ENCODE measurements at places on chromosomes 7 and 10. TPM values are rescaled to one million over a fixed set of nuclear protein-coding genes. Genes with fewer than 3 reads are reported as not detected.

- H3K36me3 ChIP-seq: no peaks in the 10 kb centered on the region
- no peak overlapping the region for H3K4me3 ChIP-seq
- DNase-seq: no peak
- no peaks in the 10 kb centered on the region for H3K4me1 ChIP-seq
Observed at GRCh38 chr7:80284855-80285254, 150.2 kb downstream of the GNAI1 start.

DNA sequence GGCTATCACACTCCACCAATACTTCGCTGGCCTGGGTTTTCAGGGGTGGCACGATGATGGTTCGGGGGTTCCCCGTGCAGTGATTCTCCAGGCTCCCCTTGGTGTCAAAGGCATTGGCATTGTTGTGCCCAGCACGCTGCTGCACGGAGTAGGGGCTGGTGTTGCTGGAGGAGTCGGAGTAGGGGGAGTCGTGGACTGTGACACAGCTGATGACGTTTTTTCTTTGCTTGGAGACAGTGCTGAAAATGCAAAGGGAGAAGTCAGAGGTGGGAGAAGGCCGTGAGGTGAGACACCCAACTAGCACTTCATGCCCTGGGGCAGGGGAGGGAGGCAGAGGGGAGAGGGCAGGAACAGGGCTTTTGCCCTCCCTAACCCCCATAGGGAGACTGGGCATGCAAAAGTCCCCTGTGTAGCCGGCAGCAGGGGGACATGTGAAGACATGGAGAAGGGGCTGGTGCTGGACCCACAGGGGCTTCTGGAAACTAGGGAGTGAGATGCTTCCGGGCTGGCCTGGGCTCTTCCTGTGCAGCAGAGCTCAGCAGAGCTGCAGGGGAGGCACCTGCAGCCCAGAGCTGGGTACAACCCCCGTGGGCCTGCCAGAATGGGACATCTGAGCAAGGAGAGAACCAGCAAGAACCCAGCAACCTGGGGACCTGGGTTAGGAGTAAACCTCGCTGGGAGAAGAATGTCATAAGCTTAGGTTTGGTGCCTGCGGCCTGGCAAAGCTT lies 60.5 kb downstream of the CLEC2L start:
- no peak for DNase-seq
- H3K27me3 ChIP-seq: no peaks in the 10 kb centered on the region
- no peaks in the 10 kb centered on the region for H3K36me3 ChIP-seq
- H3K4me3 ChIP-seq: no peak overlapping the region

- no peak for DNase-seq
- no peaks in the 10 kb centered on the region for H3K27me3 ChIP-seq
- no peak overlapping the region for H3K4me3 ChIP-seq
- no peaks in the 10 kb centered on the region for H3K36me3 ChIP-seq
- H3K27ac ChIP-seq: no peak overlapping the region
Observed at GRCh38 chr7:1169409-1170368, 9.7 kb upstream of the ZFAND2A start.

DNA sequence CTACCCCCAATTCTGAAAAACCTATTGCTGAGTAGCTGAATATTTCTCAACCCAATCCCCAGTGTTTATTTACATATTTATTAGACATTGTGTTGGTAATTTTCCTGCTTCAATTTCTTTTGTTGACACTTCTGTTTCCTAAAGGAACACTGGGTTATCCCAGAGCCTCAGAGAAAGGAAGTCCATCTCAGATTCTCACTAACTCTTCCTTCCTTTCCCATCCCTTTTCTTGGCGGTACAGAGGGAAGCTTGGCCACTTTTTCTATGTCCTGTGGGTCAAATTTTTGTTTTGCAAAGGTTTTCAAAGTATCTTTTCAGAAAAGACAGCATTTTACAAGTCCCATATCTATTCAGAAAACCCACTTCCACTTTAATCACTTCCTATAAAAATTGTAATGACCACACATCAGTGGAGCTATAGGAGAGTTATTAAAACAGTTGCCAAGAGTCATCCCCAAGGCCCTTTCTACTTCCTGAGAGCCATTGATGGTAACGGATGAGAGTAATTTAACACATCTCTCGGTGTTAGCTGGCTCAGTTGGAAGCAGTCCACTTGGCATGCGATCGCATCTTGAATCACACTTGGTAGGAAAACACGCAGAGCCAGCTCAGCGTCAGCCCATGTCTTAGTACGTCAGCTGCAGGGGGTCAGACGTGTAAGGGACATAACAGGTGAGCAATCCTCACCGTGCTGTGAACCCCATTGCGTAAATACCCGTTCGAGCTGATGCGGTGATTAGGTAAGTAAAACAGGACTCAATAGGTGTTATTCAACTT lies 231.1 kb upstream of the ADARB2 start:
- no peaks in the 10 kb centered on the region for H3K27me3 ChIP-seq
- H3K4me1 ChIP-seq: no peaks in the 10 kb centered on the region
- H3K4me3 ChIP-seq: no peak overlapping the region
- H3K36me3 ChIP-seq: no peaks in the 10 kb centered on the region

- no peaks in the 10 kb centered on the region for H3K4me1 ChIP-seq
- no peak overlapping the region for H3K27ac ChIP-seq
- H3K27me3 ChIP-seq: no peaks in the 10 kb centered on the region
- H3K4me3 ChIP-seq: no peak overlapping the region
Observed at GRCh38 chr10:89159761-89160160, 47.4 kb downstream of the CH25H start.

DNA sequence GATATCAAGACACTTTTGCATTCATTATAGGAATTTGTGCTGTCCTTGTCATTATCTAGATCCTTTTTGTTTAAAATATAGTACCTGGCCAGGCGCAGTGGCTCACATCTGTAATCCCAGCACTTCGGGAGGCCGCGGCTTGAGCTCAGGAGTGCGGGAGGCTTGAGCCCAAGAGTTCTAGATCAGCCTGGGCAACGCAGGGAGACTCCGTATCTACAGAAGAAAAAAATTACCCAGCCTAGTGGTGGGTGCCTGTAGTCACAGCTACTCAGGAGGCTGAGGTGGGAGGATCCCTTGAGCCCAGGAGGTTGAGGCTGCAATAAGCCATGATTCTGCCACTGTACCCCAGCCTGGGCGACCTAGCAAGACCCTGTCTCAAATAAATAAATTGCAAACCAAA lies 621 bp upstream of the MORN4 start:
- DNase-seq: no peak
- H3K4me1 ChIP-seq: no peaks in the 10 kb centered on the region
- no peak overlapping the region for H3K4me3 ChIP-seq
- H3K36me3 ChIP-seq: no peaks in the 10 kb centered on the region

DNA sequence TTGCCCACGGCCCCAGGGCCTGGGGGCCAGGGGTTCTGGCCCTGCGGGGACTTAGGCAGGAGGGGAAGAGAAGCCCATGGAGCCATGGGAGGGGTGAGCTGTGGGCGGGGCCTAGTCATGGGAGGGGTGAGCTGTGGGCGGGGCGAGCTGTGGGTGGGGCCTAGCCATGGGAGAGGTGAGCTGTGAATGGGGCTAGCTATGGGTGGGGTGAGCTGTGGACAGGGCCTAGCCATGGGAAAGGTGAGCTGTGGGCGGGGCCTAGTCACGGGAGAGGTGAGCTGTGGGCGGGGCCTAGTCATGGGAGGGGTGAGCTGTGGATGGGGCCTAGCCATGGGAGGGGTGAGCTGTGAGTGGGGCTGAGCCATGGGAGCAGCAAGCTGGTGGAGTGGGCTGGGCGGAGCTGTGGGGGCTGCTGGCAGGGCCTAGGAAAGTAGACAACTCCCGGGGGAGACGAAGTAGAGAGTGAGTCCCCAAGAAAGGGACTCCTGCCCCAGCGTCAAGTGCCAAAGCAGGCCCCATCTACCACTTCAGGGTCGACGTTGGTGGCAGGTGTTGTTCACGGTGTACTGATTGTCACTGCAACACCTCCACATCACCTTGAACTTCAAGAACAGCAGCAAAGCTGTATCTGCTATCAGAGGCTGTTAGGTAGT lies 19.2 kb upstream of the TTYH3 start:
- H3K27me3 ChIP-seq: no peaks in the 10 kb centered on the region
- H3K27ac ChIP-seq: no peak overlapping the region
- H3K36me3 ChIP-seq: no peaks in the 10 kb centered on the region
- DNase-seq: no peak
- no peak overlapping the region for H3K4me3 ChIP-seq

DNA sequence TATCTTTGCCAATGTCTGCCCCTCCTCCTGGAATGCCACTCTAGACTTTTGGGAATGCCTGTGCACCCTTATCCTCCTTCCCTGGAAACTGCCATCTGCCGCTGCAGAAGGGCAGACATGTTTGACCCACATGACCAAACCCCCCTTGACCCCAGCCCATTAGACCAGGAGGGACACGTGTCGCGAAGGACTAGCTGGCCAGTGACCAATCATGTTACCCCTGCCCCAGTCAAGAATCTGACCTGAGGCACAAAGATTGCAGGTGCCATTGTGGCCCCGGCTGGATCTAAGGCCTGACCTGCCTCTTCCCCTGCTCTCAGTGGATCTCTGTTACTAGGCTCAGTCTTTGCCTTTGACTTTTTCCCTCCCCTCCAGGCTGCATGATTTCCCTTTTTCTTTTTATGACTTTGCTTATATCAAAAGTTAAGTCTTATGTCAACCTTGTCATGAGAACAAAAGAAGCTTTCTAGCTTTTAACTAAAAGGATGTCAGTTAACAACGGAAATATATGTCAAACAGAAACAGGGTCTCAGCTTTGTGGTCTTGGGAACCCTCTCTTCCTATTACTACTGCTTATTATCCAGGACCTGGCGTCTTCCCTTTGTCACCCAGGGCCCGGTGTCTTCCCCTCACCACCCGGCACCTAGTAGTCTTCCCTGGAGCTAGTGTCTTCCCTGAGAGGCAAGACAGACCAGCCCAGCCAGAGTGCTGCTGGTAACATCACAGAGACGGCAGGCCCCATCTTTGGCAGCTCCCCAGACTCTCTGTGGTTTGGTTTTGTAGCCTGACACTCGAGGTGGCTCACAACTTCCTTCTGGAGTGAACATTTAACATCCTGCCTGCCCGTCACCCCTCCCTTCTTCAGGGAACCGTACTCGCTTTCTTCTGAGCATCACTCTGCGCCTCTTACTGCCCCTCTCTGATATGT lies 24.4 kb upstream of the PPIF start:
- peaks cover 37% of the 10 kb centered on the region for H3K4me1 ChIP-seq
- H3K27me3 ChIP-seq: no peaks in the 10 kb centered on the region
- no peaks in the 10 kb centered on the region for H3K36me3 ChIP-seq
- H3K4me3 ChIP-seq: no peak overlapping the region
- no peak for DNase-seq

- no peak overlapping the region for H3K27ac ChIP-seq
- peaks cover 5% of the 10 kb centered on the region for H3K4me1 ChIP-seq
- no peaks in the 10 kb centered on the region for H3K36me3 ChIP-seq
- H3K27me3 ChIP-seq: no peaks in the 10 kb centered on the region
- H3K4me3 ChIP-seq: peak overlapping the region; percentile 63
Observed at GRCh38 chr7:96075510-96076349, 246.2 kb downstream of the SLC25A13 start.

DNA sequence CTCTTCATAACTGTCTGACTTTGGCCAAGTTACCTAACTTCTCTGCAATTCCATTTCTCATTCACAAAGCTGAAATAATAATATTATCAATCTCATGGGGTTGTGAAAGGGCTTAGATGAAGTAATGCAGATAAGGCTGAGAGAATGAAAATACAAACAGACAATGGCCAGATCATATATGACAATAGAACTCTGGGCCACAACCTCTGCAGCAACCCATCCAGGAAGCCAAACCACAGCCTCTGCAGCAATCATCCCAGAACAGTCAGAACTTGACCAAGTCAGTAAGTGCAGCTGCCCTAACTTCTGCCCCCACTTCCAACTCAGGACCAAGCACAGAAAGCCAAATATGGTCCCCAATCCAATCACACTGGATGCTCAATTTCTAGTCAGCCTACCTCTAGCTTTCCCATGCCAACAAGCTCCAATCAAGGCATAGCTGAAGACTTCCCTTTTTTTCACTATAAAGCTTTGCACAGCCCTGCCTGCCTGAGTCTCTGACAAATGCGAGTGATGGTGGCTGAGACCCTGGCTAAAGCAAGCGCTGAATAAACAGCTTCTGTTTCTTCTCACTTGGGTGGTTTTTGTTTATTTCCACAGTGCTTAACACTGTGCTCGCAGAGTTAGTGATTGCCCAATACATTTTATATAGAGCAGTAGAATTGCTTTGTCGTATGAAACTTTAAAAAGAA lies 34.8 kb upstream of the TNPO3 start:
- H3K4me3 ChIP-seq: no peak overlapping the region
- no peaks in the 10 kb centered on the region for H3K4me1 ChIP-seq
- H3K27ac ChIP-seq: no peak overlapping the region
- no peaks in the 10 kb centered on the region for H3K36me3 ChIP-seq
- no peaks in the 10 kb centered on the region for H3K27me3 ChIP-seq

DNA sequence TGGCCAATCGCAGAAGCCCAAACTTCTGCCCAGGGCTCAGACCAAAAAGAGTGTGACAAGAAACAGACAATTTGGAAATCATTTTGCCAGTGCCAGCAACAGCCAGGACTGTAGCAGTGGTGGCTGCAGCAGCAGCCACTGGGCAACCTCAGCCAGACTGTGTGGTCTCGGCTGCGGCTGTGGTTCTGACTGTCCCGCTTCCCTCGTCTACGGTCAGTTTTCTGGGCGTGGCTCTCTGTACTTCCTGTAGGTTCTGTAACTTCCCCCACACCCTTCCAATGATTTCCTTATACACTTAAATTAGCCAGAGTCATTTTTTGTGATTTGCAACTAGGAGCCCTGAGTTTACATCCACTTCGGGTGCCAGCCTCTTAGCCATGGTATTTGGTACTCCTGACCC lies 39.9 kb downstream of the CYTH3 start:
- H3K27me3 ChIP-seq: no peaks in the 10 kb centered on the region
- H3K4me1 ChIP-seq: peaks cover 11% of the 10 kb centered on the region
- H3K36me3 ChIP-seq: no peaks in the 10 kb centered on the region
- no peak overlapping the region for H3K27ac ChIP-seq
- DNase-seq: no peak
- no peak overlapping the region for H3K4me3 ChIP-seq

GRCh38 chr7:128934361-128935341 lies 3.1 kb upstream of the IRF5 start:
- no peak for DNase-seq
- H3K27me3 ChIP-seq: 0 out of 2 replicates have a peak, but pooled peaks cover 3% of the 10 kb centered on the region
- H3K4me3 ChIP-seq: no peak overlapping the region
- H3K4me1 ChIP-seq: peaks cover 25% of the 10 kb centered on the region

GRCh38 chr7:98840096-98840495 lies 29.7 kb downstream of the TMEM130 start:
- no peak for DNase-seq
- no peak overlapping the region for H3K27ac ChIP-seq
- no peaks in the 10 kb centered on the region for H3K27me3 ChIP-seq
- H3K4me1 ChIP-seq: peaks cover 11% of the 10 kb centered on the region

GRCh38 chr7:46781901-46782439 lies 799.9 kb downstream of the TNS3 start:
- DNase-seq: no peak
- H3K36me3 ChIP-seq: no peaks in the 10 kb centered on the region
- no peak overlapping the region for H3K4me3 ChIP-seq
- H3K27ac ChIP-seq: no peak overlapping the region

The FOXP2 gene
- not detected for total RNA-seq

The MEOX2 gene
- total RNA-seq: not detected

The ZFYVE27 gene
- total RNA-seq: 19.6 TPM

The APBB1IP gene
- 34.7 TPM for total RNA-seq

The ATOH7 gene
- not detected for total RNA-seq

The FZD1 gene
- 7.9 TPM for total RNA-seq

The IDI2 gene
- total RNA-seq: not detected

All from Karpas-422 (cell line).